ENCODE measurements at places on chromosomes 7 and 10. TPM values are rescaled to one million over a fixed set of nuclear protein-coding genes. Genes with fewer than 3 reads are reported as not detected.

- no peak overlapping the region for H3K27ac ChIP-seq
- H3K4me1 ChIP-seq: no peaks in the 10 kb centered on the region
- H3K27me3 ChIP-seq: no peaks in the 10 kb centered on the region
- DNase-seq: no peak
- no peaks in the 10 kb centered on the region for H3K36me3 ChIP-seq
- H3K4me3 ChIP-seq: no peak overlapping the region
Observed at GRCh38 chr10:4698075-4698474, 127.9 kb upstream of the AKR1E2 start.

DNA sequence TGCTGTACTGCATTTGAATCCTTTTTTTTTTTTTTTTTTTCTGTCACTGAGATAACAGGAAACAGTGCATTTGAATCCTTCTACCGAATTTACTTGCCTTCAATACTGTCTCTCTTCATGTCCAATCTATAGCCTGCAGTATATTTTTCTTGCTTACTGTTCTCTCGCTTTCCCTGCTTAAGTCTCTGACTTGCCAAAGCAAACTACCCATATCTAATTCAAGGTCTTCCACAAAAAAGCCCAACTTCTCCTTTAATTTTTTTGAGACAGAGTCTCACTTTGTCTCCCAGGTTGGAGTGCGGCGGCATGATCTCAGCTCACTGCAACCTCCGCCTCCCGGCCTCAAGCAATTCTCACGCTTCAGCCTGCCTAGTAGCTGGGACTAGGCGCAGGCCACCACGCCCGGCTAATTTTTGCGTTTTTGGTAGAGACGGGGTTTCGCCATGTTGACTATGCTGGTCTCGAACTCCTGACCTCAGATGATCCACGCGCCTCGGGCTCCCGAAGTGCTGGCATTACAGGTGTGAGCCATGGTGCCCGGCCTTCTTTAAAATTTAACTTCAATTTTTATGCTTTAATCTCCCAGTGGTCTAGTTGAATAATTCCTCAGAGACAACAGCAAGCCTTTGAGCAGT lies 882 bp downstream of the PDCD11 start:
- no peak overlapping the region for H3K27ac ChIP-seq
- peaks cover 43% of the 10 kb centered on the region for H3K36me3 ChIP-seq
- no peaks in the 10 kb centered on the region for H3K27me3 ChIP-seq
- peaks cover 21% of the 10 kb centered on the region for H3K4me1 ChIP-seq
- no peak for DNase-seq
- peak overlapping the region; percentile 76 for H3K4me3 ChIP-seq

GRCh38 chr10:50421026-50421719 lies 169.9 kb upstream of the ASAH2 start:
- H3K27me3 ChIP-seq: no peaks in the 10 kb centered on the region
- no peak for DNase-seq
- H3K4me1 ChIP-seq: peaks cover 16% of the 10 kb centered on the region

- no peak overlapping the region for H3K27ac ChIP-seq
- no peaks in the 10 kb centered on the region for H3K27me3 ChIP-seq
- H3K4me1 ChIP-seq: no peaks in the 10 kb centered on the region
- H3K36me3 ChIP-seq: no peaks in the 10 kb centered on the region
- H3K4me3 ChIP-seq: no peak overlapping the region
- DNase-seq: no peak
Observed at GRCh38 chr10:17340144-17340829, 112.2 kb downstream of the VIM start.

- H3K27ac ChIP-seq: no peak overlapping the region
- no peaks in the 10 kb centered on the region for H3K4me1 ChIP-seq
- H3K36me3 ChIP-seq: no peaks in the 10 kb centered on the region
- peaks cover 4% of the 10 kb centered on the region for H3K27me3 ChIP-seq
Observed at GRCh38 chr10:7432884-7433726, 22.3 kb upstream of the SFMBT2 start.

DNA sequence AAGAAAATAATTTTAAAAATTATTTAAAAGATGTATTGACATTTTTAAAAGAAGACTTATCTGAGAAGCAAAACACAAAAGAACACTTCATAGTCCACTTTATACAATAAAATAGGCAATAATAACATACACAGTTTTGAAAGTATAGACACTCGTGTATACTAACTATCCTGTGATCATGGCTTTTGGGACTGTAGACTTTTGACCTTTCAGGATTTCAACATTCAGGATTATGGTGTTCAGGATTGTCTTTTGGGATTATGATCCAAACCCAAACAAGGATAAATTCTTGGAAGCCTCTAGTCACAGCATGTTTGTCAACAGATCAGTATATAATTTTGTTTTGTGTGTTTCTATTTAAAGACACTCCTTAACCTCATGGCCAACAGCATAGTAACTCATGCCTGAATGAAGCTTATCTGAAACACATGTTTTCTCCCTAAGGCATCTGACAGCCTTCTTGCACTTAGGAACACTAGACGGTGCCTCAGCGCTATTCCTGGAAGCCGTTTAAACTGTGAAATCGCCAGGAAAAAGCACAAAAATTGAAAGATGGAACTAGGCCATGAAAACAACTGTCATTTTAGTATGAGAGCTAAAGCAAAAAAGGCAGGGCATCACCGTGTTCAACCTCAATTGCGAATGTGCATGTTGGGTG lies 29.9 kb downstream of the GSAP start:
- H3K36me3 ChIP-seq: peaks cover 14% of the 10 kb centered on the region
- no peaks in the 10 kb centered on the region for H3K27me3 ChIP-seq
- no peak overlapping the region for H3K27ac ChIP-seq

CALHM1 gene
- not detected for total RNA-seq

CALN1 gene
- not detected for total RNA-seq
